Osteocyte (in vitro differentiated cells): ENCODE measurements at places on chromosomes 6 and 20. TPM values are rescaled to one million over a fixed set of nuclear protein-coding genes. Genes with fewer than 3 reads are reported as not detected.

Gene RCAN2
- total RNA-seq: 27.9 and 31.3 TPM in 2 replicates

Gene PEX7
- total RNA-seq: 5.2 and 6.3 TPM in 2 replicates

Gene PRPH2
- not detected in 2 replicates for total RNA-seq

Gene PI3
- not detected in 2 replicates for total RNA-seq

Gene RAMACL
- 2.5 and 3.6 TPM in 2 replicates for total RNA-seq

Gene ULBP2
- 2.1 and 2.9 TPM in 2 replicates for total RNA-seq

Gene VNN1
- not detected in 2 replicates for total RNA-seq

Gene FNDC1
- total RNA-seq: 0.55 and 0.64 TPM in 2 replicates

Gene ZSWIM3
- total RNA-seq: 3.9 and 4.4 TPM in 2 replicates

Gene CASS4
- total RNA-seq: 0.13 TPM in 1 of 2 replicates, not detected in the other

Gene EFCAB8
- total RNA-seq: 0.64 and 0.97 TPM in 2 replicates
